Activated T-helper 1 cell treated with Interleukin-2 at 50 U/mL for 16 hours (primary cell): ENCODE measurements at places on chromosomes 7 and 10.

DNA sequence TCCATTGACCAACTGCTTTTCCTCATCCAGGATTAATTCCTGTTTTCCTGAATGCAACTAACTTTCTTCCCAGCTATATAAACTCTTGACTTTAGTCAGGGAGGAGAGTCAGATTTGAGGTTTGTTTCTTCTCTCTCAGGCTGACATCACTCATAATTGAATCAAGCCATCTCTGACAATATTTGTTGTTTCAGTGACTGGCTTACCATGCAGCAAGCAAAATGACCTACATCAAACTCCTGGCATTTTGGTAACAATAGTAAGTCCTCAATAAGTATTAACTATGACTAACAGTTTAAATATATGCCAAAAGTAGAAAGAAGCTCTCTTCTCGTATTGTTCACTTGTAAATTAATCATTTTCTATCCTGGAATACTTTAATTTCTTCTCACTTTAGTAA lies 625.7 kb upstream of the KCND2 start:
- no peak for DNase-seq

- no peak for DNase-seq
Measured at GRCh38 chr7:117101026-117101425, 147.7 kb downstream of the ST7 start.

DNA sequence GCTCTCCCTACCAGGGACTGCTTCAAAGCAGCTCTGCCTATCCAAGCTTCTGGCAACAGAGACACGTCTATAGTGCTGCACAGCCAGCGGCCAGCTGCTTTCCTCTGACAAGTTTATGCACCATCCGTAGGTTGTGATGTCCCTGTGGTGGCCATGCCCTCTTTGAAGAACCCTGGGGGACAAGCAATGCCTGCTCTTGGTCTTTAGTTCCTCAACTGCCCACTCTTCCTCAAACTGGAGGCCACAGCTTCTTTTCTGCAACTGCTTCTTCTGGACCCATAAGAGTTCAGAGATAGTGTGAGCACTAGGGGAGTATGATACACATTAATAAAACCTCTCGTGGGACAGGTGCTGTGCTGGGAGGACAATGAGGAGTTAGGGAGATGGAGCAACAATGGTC lies 164.9 kb downstream of the ELMO1 start:
- no peak for DNase-seq

DNA sequence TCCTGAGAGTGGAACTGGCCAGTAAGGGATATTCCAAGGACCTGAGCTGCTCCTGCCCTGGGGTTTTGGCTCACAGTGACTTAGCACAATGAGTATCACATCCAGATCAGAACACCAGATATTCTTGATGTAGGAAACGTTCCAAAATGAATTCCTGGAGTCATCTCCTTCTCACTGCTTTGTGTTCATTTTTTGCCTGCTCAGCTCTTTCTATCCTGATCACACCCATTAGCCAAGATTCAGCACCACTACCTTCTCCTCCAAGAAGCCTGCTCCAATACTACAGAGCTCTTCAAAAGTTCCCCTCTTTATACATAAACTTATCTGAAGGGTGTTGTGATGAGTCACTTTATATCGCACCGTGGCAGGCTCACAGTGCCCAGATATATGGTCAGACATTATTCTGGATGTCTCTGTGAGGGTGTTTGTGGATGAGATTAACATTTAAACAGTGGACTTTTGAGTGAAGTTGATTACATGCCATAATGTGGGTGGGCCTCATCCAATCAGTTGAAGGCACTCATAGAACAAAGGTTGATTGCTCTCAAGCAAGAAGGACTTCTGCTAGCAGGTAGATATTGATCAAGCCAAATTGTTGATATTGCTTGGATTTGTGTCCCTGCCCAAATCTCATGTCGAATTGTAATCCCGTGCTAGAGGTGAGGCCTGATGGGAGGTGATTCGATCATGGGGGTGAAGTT lies 1155.2 kb upstream of the AUTS2 start:
- no peak for DNase-seq

DNA sequence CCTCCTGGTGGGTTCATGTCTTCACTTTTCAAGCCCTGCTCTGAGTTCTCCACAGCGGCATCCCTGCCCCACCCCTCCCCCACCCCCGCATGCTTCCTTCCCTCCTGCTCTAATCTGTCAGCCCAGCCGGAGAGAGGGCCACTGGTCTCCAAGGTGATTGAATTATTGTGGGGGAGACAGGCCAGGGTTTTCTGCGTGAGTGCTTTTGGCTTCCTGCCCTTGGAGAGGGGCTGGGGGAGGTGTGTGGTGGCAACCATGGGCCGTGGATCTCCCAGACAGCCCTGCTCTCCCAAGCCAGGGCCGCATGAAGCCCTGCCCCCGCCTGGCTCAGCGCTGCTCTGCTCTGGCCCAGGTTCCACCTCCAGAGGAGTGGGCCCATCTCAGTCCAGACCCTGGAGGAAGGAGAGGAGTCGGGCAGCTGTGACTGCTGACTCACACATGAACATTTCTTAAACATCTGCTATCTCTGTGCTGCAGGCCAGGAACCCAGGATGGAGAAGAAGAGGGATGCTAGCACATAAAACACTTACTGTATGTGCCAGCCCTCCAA lies 109.9 kb downstream of the ZMIZ1 start:
- DNase-seq = no peak

- DNase-seq = no peak
Measured at GRCh38 chr10:58756130-58756719, 243.6 kb downstream of the BICC1 start.

DNA sequence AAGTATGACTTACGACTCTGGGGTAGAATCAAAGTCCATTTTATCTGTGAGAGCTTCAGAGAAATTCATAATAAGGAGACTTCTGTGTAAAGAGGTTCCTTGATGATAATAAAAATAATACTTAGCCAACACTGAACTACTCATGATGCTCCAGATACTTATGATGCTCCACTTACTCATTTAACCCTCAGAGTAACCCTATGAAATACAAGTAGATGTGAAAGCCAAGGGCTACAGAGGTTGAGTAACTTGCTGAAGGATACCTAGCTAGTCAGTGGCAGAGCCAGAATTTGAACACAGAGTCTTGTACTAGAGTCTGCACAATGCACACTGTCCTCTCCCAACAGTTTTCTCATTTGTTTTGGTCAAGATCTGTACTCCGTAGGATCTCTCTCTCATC lies 89.5 kb downstream of the HECW1 start:
- DNase-seq = no peak

- DNase-seq = no peak
Measured at GRCh38 chr10:60834401-60834800, 56.1 kb downstream of the CDK1 start.

- no peak for DNase-seq
Measured at GRCh38 chr7:26178272-26178960, 22.1 kb downstream of the HNRNPA2B1 start.

DNA sequence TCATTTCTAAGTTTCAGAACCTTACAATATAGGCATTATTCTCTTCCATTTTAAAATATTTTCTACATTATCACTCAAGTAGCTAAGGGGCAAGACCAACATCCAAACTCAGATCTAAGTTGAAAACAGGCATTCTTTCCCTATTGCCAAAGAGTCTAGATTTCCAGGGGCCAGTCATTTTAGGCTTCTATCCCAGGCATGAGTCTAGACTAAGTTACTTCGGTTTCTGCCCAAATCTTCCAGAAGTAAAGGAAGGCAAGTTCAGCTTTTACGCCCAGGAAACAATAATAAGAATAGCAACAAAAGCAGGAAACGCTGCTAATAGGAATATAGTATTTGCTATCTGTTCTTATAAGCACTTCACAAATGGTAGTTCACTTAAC lies 189.9 kb downstream of the DGKI start:
- no peak for DNase-seq

DNA sequence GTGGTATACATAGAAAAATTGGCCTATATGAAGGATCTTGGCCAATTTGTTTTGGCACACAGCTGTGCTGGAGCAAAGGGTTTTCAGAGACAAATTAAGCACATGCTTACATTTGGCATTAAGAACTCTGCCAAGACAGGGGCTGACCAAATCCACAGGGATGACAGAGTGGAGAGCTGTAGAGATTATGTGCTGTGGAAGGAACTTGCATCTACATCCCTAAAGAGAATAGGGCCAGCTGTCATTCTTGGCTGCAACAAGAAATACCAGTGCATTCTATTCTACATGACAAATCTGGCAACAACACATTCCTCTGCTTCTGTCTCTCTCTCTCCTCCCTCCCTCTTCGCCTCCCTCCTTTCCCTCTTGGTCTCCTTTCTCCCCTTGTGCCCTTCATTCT lies 75.6 kb downstream of the POM121L12 start:
- DNase-seq = no peak
